A549 treated with DMSO at 1 μM for 4 hours (cell line): ENCODE measurements at places on chromosomes 3 and 15. TPM values are rescaled to one million over a fixed set of nuclear protein-coding genes. Genes with fewer than 3 reads are reported as not detected.

Gene DNAH12
- total RNA-seq: 0.07 to 0.12 TPM (median 0.09 TPM) in 4 of 5 replicates, not detected in the other

Gene SH3BP5
- 19.0 to 23.4 TPM (median 22.1 TPM) in 5 replicates for total RNA-seq

Gene FETUB
- total RNA-seq: 0.08 to 0.12 TPM (median 0.10 TPM) in 4 of 5 replicates, not detected in the other

Gene RHCG
- total RNA-seq: 33.6 to 42.7 TPM (median 35.6 TPM) in 5 replicates

Gene DNAJA4
- total RNA-seq: 0.12 TPM in 1 of 5 replicates, not detected in the others

Gene IQCH
- total RNA-seq: 0.95 to 3.0 TPM (median 1.9 TPM) in 5 replicates

Gene TRH
- not detected in 5 replicates for total RNA-seq

Gene DUOX1
- total RNA-seq: not detected in 5 replicates

Gene STT3B
- 73.2 to 90.4 TPM (median 89.2 TPM) in 5 replicates for total RNA-seq

Gene GOLGA8S
- 0.07 to 0.18 TPM (median 0.17 TPM) in 5 replicates for total RNA-seq

Gene RPUSD2
- 15.2 to 16.6 TPM (median 16.0 TPM) in 5 replicates for total RNA-seq

Gene CFAP161
- not detected in 5 replicates for total RNA-seq
